ENCODE measurements at places on chromosomes 7 and 10.

GRCh38 chr10:75378379-75378778 lies 23.2 kb downstream of the ZNF503 start:
- DNase-seq: no peak

- no peak for DNase-seq
Measured at GRCh38 chr7:134446446-134446845, 12.5 kb downstream of the AKR1B1 start.

- DNase-seq: no peak
Measured at GRCh38 chr7:150780292-150780691, 19.9 kb downstream of the TMEM176B start.

DNA sequence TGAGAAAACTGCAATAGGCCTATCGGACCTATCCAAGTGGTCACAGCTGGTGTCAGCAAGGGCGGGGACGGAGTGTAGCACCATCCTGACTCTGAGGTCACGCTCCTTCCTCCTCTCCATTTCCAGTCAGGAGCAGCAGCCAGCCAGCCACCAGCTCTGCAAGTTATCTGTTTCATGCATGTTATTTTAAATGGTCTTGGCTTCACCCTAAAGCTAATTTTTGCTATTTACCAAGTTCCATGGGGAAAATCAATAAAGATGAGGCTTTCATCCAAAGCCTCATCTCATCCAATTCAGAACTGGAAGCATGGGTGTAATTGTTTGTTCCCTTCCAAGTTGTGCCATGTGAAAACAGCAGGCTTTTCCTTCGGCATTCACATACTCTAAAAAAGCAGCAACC lies 49.3 kb downstream of the ICA1 start:
- DNase-seq: peak; percentile 79

GRCh38 chr10:15155978-15156656 lies 12.4 kb downstream of the NMT2 start:
- no peak for DNase-seq

DNA sequence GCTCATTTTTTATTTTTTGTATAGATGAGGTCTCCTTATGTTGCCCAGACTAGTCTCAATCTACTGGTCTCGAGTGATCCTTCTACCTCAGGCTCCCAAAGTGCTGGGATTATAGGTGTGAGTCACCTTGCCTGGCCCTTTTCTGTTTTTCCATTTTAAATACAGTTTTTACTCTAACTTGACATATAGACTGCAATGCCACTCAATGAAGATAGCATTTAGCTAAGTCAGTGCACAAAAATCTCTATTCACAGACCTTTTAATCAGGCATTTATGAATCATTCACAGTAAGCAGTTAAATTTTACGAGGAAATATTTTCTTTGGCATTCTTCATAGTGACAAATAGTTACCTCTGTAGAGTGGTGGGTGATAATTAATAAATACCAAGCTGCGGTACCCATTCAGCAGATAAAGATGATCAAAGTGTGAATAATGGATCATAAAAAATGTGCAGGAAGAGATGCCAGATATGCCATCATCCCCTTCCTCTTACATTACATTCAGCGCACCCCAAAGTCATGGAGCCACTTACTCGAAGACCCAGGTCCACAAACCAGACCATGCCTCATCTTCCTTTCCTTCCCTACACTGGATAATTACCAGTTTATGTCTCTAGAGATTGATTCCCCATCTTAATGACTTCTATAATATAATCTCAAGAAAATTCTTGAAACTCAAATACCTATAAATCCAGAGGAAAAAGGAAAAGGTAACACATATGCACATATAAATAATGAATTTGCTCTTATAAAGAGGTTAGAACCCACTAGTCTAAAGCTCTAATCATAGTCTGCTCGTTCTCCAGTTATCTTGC lies 56.0 kb downstream of the UBE2H start:
- DNase-seq: no peak

- peak; percentile 68 for DNase-seq
Measured at GRCh38 chr7:5594616-5595544, 171.2 kb upstream of the TNRC18 start.

DNA sequence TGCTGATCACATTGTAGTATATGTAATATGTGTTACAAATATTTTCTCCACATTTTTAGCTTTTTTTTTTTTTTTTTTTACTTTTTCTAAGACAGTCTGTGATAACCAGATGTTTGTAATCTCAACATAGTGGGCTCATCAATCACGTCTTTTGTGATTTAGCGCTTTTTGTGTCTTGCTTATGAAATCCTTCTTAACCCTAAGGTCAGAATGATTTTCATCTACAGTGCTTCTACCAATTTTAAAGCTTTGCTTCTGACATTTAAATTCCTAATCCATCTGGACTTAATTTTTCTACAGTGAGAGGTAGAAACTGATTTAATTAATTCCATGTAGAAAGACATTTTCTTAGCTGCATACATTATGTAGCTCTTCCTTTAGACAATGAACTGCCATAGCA lies 626.4 kb downstream of the TNS3 start:
- no peak for DNase-seq

DNA sequence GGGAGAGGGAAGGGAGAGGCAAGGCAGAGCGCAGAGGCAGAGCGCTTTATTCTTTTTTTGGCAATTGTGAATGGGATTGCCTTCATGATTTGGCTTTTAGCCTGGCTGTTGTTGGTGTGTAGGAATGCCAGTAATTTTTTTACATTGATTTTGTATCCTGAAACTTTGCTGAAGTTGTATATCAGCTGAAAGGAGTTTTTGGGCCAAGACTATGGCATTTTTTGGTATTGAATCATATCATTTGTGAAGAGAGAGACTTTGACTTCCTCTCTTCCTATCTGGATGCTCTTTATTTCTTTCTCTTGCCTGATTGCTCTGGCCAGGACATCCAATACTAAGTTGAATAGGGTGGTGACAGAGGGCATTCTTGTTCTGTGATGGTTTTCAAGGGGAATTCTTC lies 291.3 kb downstream of the REEP3 start:
- DNase-seq: no peak

DNA sequence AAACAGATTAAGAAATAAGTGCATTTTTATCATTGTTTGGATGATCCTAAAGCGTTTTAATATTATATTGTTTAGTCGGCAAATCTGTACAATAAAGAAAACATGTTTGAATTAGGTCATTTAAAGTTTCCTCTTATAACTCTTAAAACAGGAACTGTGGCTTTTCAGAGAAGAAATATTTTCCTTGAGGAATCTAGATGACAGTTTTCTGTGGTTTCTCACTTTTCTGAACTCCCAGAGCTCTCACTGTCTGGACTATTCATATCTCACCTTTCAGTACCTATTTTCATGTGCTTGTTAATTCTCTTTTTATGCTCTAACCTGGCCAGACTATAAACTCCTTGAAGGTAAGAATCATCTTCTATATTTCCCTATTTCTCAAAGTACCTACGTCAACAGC lies 135.1 kb downstream of the CHN2 start:
- no peak for DNase-seq

Measured in NCI-H2081 (cell line).